ENCODE measurements at places on chromosomes 13 and 19. TPM values are rescaled to one million over a fixed set of nuclear protein-coding genes. Genes with fewer than 3 reads are reported as not detected.

DNA sequence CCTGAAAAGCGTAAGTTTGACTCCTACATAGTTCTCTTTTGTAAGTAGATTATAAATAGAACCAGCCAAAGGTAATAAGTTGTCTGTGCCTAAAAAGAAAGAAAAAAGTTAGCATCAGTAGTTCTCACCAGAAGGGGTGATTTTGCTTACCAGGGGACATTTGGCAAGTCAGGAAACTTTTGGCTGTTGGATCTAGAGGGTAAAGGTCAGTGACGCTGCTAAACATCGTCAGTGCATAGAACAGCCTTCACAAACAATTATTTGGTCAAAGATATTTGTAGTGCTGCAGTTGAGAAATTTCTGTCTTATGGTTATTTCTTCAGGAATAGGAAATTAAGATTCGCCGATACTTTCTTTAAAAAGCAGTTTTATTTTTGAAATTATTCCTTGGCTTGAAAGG, 2.0 kb downstream of the USPL1 start:
- no peak for DNase-seq

GRCh38 chr13:109162248-109163036, 533.0 kb downstream of the MYO16 start:
- no peak for DNase-seq

DNA sequence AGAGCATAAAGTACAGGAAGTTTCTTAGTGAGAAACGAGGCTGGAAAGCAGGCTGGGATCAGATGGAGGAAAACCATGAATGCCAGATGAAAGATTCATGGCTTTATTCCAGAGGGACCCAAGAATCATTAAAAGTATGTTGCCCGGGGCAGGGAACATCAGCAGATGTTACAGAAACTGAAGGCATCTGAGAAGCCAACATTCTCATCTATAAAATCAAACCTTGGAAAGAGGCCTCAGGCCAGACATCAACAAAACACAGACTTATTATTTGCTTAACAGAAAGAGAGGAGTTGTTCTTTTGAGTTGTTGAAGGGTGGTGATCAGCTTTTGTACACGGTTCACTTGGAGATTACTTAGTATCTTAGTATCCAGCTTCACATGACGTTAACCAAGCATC, 543.6 kb downstream of the RFC3 start:
- DNase-seq: no peak

DNA sequence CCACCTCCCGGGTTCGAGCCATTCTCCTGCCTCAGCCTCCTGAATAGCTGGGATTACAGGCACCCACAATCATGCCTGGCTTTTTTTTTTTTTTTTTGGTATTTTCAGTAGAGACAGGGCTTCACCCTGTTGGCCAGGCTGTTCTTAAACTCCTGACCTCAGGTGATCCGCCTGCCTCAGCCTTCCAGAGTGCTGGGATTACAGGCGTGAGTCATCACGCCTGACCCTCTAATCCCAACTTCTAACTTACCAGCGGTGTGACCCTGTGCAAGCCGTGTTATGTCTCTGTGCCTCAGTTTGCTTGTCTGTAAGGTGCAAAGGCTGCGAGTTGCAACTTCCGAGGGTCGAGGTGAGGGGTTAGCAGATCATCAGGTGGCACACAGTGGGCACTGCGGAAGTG, 17.3 kb downstream of the ZSWIM4 start:
- DNase-seq: no peak

GRCh38 chr19:35058370-35058769, 16.8 kb downstream of the HPN start:
- DNase-seq: no peak

DNA sequence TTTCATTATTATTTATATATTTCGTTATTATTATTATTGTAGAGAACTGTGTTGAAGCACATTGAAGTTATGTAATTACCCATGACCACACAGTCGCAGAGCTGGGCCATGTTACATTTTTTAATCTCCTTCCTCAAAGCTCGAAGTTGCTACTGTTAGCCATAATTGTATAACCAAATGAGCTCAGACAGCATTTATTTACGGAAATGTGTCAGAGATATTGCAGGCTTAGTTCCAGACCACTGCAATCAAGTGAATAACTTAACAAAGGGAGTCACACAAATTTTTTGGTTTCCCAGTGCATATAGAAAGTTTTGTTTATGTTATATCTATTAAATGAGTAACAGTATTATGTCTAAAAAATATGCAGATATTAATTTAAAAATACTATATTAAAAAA, 147.1 kb upstream of the SLITRK1 start:
- no peak for DNase-seq

- DNase-seq: no peak
Observed at GRCh38 chr19:48133094-48133493, 22.5 kb upstream of the PLA2G4C start.

GRCh38 chr19:16301999-16302694, 22.5 kb upstream of the KLF2 start:
- DNase-seq: no peak

DNA sequence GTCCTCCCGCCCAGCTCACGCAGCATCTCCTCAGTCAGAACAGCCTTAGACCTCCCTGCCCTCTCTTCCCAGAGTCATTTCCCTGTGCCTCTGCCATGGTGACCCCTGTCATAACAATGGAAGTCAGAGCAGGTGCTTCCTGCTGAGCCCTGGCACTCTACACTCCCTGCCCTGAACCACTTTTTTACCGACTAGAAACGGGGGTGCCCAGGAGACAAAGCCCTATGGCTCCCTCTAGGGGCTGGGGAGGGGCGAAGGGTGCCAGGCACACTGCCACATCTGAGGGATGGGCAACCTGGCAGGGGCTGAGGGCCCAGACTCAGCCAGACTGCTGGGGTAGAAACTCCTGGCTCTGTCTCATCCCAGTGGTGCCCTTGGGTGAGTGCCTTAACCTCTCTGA, 16.4 kb downstream of the ZNF574 start:
- no peak for DNase-seq

GRCh38 chr13:21138561-21138960, 37.8 kb downstream of the SKA3 start:
- DNase-seq: no peak

DNA sequence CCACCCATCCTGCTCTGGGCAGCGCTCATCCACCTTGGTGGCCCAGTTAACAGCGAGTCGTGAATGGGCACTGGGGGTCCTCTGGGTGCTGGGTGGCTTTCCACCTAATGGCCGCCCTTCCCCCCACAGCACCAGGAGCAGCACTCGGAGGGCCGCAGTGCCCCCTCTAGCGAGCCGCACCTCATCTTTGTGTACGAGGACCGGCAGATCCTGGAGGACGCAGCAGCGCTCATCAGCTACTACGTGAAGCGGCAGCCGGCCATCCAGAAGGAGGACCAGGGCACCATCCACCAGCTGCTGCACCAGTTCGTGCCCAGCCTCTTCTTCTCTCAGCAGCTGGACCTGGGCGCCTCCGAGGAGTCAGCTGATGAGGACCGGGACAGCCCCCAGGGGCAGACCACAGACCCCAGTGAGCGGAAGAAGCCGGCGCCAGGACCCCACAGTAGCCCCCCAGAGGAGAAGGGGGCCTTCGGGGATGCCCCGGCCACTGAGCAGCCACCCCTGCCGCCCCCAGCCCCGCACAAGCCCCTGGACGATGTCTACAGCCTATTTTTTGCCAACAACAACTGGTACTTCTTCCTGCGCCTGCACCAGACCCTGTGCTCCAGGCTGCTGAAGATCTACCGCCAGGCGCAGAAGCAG, 19.3 kb upstream of the F2RL3 start:
- DNase-seq: no peak

DNA sequence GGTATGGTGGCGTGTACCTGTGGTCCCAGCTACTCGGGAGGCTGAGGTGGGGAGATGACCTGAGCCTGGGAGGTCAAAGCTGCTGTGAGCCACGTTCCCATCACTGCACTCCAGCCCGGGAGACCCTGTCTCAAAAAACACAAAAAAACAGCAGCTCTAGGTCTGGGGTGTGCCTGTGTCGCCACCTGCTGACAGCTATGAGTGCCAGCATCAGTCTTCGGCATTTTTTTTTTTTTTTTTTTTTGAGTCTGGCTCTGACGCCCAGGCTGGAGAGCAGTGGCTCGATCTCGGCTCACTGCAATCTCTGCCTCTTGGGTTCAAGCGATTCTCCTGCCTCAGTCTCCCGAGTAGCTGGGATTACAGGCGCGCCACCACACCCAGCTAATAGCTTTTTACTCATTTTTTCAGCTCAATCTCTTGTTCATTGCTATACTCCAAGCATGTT, 10.1 kb downstream of the AP2S1 start:
- DNase-seq: peak; percentile 28

DNA sequence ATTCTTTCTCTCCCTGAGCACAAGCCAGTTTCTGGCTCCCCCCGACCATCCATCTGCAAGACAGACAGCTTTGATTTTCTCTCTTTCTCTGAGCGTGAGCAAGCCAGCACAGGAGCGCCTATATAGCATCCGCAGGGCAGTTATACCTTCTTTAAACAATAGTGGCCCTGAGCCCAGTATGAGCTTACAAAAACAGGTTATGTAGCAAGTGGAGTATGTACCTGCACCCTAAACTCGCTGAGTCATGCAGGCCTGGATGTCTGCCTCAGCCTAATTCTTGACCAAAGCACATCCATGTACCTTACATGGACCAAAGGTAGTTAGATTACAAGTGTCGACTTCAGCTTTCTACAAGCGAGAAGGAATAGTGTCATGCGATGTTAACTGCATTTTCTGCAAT, 61.7 kb downstream of the RAP2A start:
- DNase-seq: no peak

DNA sequence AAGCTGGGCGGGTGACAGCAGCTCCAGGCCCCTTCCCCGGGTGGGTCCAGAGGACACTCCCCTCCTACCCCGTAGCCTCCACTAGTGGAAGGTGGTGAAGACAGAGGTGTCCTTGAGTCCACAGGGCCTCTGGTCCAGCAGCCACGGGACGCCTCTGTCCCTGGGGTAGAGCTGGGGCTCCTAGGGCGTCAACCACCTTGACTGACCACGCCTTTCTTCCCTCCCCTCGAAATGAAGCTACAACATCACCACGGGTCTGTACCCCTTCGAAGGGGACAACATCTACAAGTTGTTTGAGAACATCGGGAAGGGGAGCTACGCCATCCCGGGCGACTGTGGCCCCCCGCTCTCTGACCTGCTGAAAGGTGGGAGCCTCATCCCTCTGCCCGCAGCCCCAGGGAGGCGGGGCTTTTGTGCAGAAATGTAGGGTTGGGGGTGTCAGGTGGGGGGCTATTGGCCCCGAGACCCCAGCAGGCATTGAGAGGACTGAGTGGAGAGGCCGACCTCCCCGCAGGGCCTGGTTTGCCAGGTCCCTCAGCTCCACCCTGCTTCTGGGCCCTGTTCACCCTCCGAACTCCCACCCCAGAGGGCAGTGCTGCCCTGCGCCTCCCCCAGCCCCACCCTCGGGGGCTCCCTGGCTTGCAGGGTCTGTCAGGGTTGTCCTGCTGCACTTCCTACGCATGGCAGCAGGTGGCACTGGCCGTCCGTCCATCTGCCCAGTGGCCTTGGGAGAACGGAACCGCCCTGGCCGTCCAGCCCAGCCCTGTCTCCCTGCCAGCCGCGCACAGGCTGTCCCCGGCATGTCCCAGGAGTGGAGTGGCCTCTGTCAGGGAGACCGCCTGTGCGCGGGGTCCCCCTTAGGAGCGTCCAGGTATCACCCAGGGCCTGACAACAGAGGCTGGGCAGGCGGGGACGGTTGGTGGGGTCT, 15.7 kb downstream of the STK11 start:
- DNase-seq: no peak

- peak; percentile 84 for DNase-seq
Observed at GRCh38 chr13:23701636-23702035, 131.4 kb downstream of the TNFRSF19 start.

PALM3 gene
- 0.30 TPM for total RNA-seq

CYP2F1 gene
- total RNA-seq: not detected

AP1M2 gene
- total RNA-seq: not detected

NR1H2 gene
- 91.7 TPM for total RNA-seq

RNF113B gene
- not detected for total RNA-seq

ZNF554 gene
- total RNA-seq: 5.4 TPM

CEACAM20 gene
- total RNA-seq: not detected

Data from tibial nerve (tissue), 4 donors.